ENCODE measurements at places on chromosomes 3 and 15. TPM values are rescaled to one million over a fixed set of nuclear protein-coding genes. Genes with fewer than 3 reads are reported as not detected.

GOLGA8M gene
- not detected for total RNA-seq

EXD1 gene
- total RNA-seq = not detected

TMEM212 gene
- total RNA-seq = not detected

CELSR3 gene
- 2.7 TPM for total RNA-seq

GOLGA6L7 gene
- not detected for total RNA-seq

FNDC3B gene
- total RNA-seq = 87.2 TPM

LEKR1 gene
- 1.4 TPM for total RNA-seq

PIGZ gene
- 3.1 TPM for total RNA-seq

DAZL gene
- total RNA-seq = not detected

GDPGP1 gene
- total RNA-seq = 20.8 TPM

SERINC4 gene
- total RNA-seq = 0.05 TPM

TGM5 gene
- 0.25 TPM for total RNA-seq

ST8SIA2 gene
- total RNA-seq = 2.3 TPM

HLTF gene
- total RNA-seq = 37.0 TPM

SLC22A14 gene
- total RNA-seq = not detected

P2RY1 gene
- 0.17 TPM for total RNA-seq

PEX5L gene
- total RNA-seq = 0.15 TPM

PPP2R3A gene
- 36.6 TPM for total RNA-seq

GP5 gene
- under 0.01 TPM for total RNA-seq

NR2F2 gene
- total RNA-seq = 6.1 TPM

SERPINI2 gene
- total RNA-seq = not detected

BCHE gene
- total RNA-seq = 1.9 TPM

CLRN1 gene
- not detected for total RNA-seq

ADPGK gene
- 69.8 TPM for total RNA-seq

TRIM42 gene
- not detected for total RNA-seq

CLASP2 gene
- 86.1 TPM for total RNA-seq
